ENCODE measurements at places on chromosomes 6 and 20. TPM values are rescaled to one million over a fixed set of nuclear protein-coding genes. Genes with fewer than 3 reads are reported as not detected.

Gene BNIP5
- polyA plus RNA-seq: not detected

Gene XKR7
- 9.6 TPM for polyA plus RNA-seq

Gene SUMO4
- not detected for polyA plus RNA-seq

Gene HLA-DQB1
- polyA plus RNA-seq: not detected

Gene IYD
- not detected for polyA plus RNA-seq

Gene SFT2D1
- 81.7 TPM for polyA plus RNA-seq

Gene SNTA1
- 8.6 TPM for polyA plus RNA-seq

Gene MAP7
- polyA plus RNA-seq: 5.1 TPM

Gene WFDC10B
- polyA plus RNA-seq: not detected

Gene ZBTB22
- polyA plus RNA-seq: 30.0 TPM

Gene DEFB124
- polyA plus RNA-seq: not detected

Gene TSPO2
- polyA plus RNA-seq: not detected

Gene ADGRB3
- polyA plus RNA-seq: 66.5 TPM

Gene MCCD1
- polyA plus RNA-seq: not detected

Gene EYS
- polyA plus RNA-seq: 0.38 TPM

Gene TSHZ2
- polyA plus RNA-seq: 4.6 TPM

Gene OGFRL1
- 8.3 TPM for polyA plus RNA-seq

Gene OR2B6
- not detected for polyA plus RNA-seq

Gene CNKSR3
- polyA plus RNA-seq: 1.5 TPM

Gene RPP21
- polyA plus RNA-seq: 116 TPM

Gene PSMB9
- polyA plus RNA-seq: not detected

Gene TCEA2
- 87.7 TPM for polyA plus RNA-seq

Gene ARFGAP1
- 82.0 TPM for polyA plus RNA-seq

Gene BCAS4
- 37.6 TPM for polyA plus RNA-seq
